Body of pancreas (tissue), 4 donors: ENCODE measurements at places on chromosomes 1 and 21. TPM values are rescaled to one million over a fixed set of nuclear protein-coding genes. Genes with fewer than 3 reads are reported as not detected.

DNA sequence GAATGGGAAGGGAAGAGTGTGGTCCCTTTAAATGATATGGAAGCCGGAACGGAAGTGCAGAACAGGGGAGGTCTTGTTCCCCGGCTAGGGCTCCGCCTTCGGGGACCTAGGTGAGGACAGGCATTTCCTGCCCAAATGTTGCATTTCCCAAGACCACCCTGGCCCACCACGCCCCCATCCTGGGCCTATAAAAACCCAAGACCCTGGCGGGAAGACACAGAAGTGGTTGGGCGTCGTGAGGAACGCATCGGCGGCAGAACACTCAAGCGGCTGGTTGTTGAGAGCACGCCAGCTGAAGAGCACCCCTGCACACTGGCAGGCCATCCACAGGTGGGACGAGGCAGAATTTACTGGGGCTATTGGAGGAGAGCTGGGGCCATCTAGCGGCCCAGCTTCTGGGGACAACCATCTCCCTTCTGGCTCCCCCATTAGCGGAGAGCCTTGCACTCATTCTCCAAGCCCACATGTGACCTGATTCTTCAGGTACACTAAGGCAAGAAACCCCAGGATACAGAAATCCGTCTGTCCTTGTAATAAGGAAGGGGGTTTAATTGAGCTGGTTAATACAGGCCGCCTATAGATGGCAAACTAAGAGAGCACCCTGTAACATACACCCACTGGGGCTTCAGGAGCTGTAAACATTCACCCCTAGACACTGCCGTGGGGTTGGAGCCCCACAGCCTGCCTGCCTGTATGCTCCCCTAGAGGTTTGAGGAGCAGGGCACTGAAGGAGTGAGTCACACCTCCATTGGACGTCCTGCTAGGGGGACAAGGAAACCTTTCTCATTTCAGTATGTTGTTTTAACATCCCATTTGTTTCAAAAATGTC is 1327.9 kb downstream of the BRINP3 start:
- H3K27ac ChIP-seq, result no peak overlapping the region
- no peaks in the 10 kb centered on the region for H3K4me1 ChIP-seq
- DNase-seq, result peak; percentile 16

- H3K4me3 ChIP-seq, result no peak overlapping the region
- peak; percentile 65 for DNase-seq
- H3K36me3 ChIP-seq, result no peaks in the 10 kb centered on the region
- no peaks in the 10 kb centered on the region for H3K27me3 ChIP-seq
Observed at GRCh38 chr1:110554871-110555801, 36.2 kb upstream of the KCNA10 start.

DNA sequence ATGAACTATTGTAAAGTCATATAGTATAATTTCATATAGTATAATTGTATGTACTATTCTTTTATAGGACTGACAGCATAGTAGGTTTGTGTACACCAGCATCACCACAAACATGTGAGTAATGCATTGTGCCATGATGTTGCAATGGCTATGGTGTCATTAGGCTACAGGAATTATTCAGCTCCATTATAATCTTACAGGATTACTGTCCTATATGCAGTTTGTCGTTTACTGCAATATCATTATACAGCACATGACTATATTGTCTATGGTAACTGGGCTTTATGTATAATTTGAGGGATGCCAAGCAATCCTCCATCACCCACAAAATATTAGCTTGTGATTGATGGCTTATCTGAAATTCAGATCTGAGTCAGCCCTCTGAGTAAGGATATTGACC is 54.2 kb upstream of the PBX1 start:
- no peaks in the 10 kb centered on the region for H3K4me1 ChIP-seq
- no peaks in the 10 kb centered on the region for H3K27me3 ChIP-seq
- H3K36me3 ChIP-seq, result no peaks in the 10 kb centered on the region
- no peak overlapping the region for H3K4me3 ChIP-seq
- no peak for DNase-seq

DNA sequence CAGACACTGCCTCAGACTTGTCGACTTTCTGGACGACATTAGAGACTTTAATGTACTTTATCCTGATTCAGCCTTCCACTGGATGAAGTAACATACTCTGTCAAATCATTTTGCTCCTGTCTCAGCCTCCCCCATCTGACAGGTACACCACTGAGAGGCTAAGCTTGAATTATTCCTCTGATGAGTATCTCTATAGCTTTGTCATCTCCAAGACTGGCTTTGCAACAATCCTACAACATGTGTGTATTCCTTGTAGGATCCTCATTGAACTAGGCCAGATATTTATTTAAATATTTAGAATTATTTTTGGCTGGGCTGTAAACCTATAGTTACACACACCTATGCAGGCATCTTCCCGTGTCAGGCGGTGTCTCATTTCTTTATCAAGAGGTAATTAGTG is 1.1 kb upstream of the TRIM58 start:
- DNase-seq, result no peak
- no peaks in the 10 kb centered on the region for H3K36me3 ChIP-seq
- no peak overlapping the region for H3K4me3 ChIP-seq
- H3K27ac ChIP-seq, result no peak overlapping the region
- H3K4me1 ChIP-seq, result peaks cover 6% of the 10 kb centered on the region
- H3K27me3 ChIP-seq, result no peaks in the 10 kb centered on the region

DNA sequence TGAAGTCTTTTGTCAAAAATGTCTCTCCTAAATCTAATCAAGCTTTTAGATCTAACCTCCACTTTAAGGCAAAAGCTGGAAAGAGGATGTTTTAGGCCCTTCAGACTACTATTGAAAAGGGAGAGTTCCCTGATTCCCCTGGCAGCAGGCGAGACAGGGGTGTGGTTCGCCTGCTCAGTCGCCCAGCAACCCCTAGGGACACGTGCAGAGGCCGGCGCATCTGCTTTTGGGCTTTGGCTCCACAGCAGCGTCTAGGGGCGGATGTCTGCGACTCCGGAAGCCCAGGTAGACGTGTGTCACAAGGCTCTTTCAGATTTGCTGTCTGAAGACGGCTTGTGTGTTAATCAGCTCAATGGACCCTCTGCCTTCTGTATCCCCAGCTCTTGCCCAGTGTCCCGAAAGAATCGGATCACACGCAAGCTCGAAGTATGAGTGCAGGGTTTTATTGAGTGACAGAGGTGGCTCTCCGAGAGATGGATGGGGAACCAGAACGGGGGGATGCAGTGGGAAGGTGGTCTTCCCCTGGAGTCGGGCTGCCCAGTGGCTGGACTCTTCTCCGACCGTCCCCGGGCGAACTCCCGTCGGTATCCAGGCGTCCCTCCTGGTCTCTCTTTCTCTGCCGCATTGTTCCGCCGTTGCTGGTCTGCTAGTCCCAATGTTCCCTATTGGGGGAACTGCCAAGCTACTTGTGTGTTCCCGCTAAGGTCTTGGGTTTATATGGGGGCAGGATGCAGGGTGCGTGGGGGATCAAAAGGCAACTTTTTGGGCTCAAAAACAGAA is 45.5 kb downstream of the OLFML2B start:
- no peak overlapping the region for H3K4me3 ChIP-seq
- DNase-seq, result no peak
- no peaks in the 10 kb centered on the region for H3K36me3 ChIP-seq
- no peak overlapping the region for H3K27ac ChIP-seq

- no peak overlapping the region for H3K27ac ChIP-seq
- DNase-seq, result no peak
- no peaks in the 10 kb centered on the region for H3K36me3 ChIP-seq
- no peaks in the 10 kb centered on the region for H3K27me3 ChIP-seq
Observed at GRCh38 chr1:1039145-1039910, 19.4 kb downstream of the AGRN start.

TDRD5 gene
- total RNA-seq, result not detected
